ENCODE measurements at places on chromosomes 11 and 22. TPM values are rescaled to one million over a fixed set of nuclear protein-coding genes. Genes with fewer than 3 reads are reported as not detected.

DNA sequence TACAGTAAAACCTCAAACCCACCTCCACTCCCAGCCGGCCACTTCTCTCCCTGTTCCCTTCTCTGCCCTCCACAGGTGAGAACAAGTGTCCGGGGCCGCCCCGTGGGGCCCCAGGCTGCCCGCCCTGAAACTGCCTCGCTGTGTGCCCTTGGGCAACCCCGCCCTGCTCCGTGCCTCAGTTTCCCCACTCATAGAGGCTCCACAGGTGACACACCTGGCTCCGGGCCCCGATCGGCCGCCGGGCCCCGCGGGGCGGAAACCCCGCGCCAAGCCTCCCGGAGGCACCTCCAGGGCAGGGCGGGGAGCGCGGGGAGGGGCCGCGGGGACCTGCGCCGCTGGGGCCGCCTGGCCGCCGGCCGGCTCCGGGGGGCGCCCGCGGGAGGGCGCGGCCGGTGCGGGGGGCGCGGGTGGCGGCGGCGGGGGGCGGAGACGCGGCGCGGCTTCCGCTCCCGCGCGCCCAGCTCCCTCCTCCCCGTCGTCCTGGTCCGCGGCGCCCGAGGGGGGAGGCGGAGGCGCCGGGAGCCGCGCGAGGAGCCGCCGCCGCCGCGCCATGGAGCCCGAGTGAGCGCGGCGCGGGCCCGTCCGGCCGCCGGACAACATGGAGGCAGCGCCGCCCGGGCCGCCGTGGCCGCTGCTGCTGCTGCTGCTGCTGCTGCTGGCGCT lies at the start of gene LRP5:
Gene LRP5, plus strand, starts transcription at position 475 of the 663 bp plus-strand sequence. Its CDS starts 124 bp downstream, at position 599.
- no peaks in the 10 kb centered on the region for H3K27me3 ChIP-seq
- DNase-seq: peak; percentile 69
- peaks cover 41% of the 10 kb centered on the region for H3K4me1 ChIP-seq
- H3K4me3 ChIP-seq: peak within 1 kb of the TSS; percentile 72
- H3K36me3 ChIP-seq: no peaks in the 10 kb centered on the region

DNA sequence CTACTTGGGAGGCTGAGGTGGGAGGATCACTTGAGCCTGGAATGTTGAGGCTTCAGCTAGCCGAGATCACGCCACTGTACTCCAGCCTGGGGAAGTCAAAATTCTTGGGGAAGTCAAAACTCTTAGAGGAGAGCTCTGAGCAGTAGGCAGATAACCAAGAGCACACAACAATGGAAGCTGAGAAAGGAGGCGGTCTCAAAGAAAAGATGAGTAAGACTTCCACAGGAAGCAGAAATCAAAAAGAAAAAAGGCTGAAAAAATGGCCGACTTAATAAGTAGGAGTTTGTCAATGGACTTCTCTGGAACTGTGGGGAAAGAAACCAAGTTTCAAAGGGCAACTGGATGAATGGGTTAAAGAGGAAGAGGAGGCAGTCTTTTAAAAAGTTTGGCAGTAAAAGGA lies 32.1 kb downstream of the RAB30 start:
- DNase-seq: no peak
- no peaks in the 10 kb centered on the region for H3K27me3 ChIP-seq
- no peak overlapping the region for H3K27ac ChIP-seq
- no peaks in the 10 kb centered on the region for H3K36me3 ChIP-seq

DNA sequence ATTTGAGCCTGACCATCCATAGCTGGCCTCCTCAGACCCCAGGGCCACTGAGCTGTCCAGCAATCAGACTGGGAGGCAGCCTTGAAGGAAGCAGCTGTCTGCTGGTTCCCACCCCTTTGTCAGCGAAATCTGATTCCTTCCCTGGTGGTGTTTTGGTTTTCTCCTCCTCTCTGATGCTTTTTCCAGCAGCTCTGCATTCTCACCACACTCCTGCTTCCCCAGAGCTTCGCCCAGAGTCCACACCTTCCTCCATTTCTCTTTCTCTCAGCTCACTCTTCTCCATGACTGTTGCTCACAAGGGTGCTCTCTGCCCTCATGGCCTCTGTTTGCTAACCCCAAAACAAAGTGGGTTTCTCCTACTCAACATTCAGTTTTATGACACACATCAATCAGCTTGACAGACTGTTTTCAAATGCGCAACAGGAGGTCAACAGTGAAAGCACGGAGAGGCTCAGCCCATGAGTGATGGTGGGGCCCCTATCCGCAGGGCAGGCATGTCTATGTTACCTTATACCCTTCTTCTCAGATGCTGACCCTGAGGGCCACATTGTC lies 130.6 kb upstream of the MTNR1B start:
- no peak overlapping the region for H3K4me3 ChIP-seq
- DNase-seq: no peak
- no peaks in the 10 kb centered on the region for H3K4me1 ChIP-seq
- no peaks in the 10 kb centered on the region for H3K27me3 ChIP-seq
- H3K36me3 ChIP-seq: no peaks in the 10 kb centered on the region

DNA sequence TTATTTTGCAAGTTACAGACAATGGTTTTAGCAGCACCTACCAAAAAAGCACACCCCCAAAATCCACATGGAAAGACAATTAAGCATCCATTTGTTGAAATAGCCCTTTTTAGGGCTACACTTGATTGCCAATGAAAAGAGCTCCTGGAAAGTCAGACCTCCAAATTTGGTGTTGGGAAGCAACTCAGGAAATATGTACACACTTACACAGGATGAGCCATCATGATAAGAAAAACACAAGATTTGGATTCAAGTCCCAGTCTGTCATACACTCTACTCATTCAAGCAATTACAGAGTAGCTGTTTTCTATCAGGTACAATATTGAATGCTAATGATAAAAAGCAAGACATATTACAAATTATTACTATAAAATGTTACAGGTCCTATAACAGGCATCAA lies 31.5 kb downstream of the FAM168A start:
- no peak overlapping the region for H3K4me3 ChIP-seq
- H3K27me3 ChIP-seq: no peaks in the 10 kb centered on the region
- H3K36me3 ChIP-seq: no peaks in the 10 kb centered on the region

- H3K27ac ChIP-seq: no peak overlapping the region
- H3K36me3 ChIP-seq: no peaks in the 10 kb centered on the region
- no peaks in the 10 kb centered on the region for H3K4me1 ChIP-seq
- no peaks in the 10 kb centered on the region for H3K27me3 ChIP-seq
Measured at GRCh38 chr11:44978274-44978960, 27.7 kb upstream of the TP53I11 start.

DNA sequence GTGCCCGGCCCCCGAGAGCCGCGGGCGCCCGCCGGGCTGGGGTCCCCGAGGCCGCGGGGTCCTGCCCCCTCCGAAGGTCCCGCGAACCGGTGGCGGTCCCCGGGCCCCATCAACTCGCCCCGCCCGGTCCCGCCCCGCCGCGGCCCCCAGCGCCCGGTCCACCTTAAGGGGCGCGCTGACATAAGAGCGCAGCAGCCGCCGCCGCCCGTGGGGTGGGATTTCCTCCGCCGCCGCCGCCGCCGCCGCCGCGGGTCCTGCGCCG lies at the start of gene ZDHHC8:
Gene ZDHHC8, plus strand, starts transcription at position 208 of the 262 bp plus-strand sequence. CDS start 144 bp downstream, outside the sequence.
- peak within 1 kb of the TSS; percentile 99 for H3K4me3 ChIP-seq
- H3K27me3 ChIP-seq: no peaks in the 10 kb centered on the region
- peak within 1 kb of the TSS; percentile 99 for H3K27ac ChIP-seq
- peaks cover 6% of the 10 kb centered on the region for H3K36me3 ChIP-seq
- H3K4me1 ChIP-seq: peaks cover 53% of the 10 kb centered on the region

DNA sequence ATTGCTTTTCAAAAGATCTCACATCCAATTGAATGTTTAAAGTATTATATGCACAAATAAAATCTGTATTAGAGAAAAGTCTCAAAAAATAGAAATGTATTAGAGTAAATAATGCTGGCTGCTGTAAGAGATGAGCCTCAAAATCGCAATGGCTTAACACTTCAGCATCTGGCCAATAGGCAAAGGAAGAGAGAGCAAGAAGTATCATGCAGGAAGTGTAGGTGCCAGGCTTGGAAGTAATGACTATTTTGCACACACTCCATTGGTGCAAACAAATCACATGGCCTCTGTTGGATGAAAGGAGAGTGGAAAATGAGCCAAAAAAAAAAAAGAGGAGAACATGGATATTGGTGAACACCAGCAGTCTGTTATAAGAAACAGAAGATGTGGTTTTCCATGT lies 193.0 kb upstream of the E2F8 start:
- no peaks in the 10 kb centered on the region for H3K36me3 ChIP-seq
- H3K4me3 ChIP-seq: no peak overlapping the region
- no peak overlapping the region for H3K27ac ChIP-seq
- no peak for DNase-seq
- no peaks in the 10 kb centered on the region for H3K4me1 ChIP-seq

RANBP1 gene
- total RNA-seq: 194 TPM

ZNRF3 gene
- total RNA-seq: 8.9 TPM

OR5A1 gene
- not detected for total RNA-seq

DAGLA gene
- total RNA-seq: 1.8 TPM

FGF19 gene
- not detected for total RNA-seq

GTSE1 gene
- not detected for total RNA-seq
